ENCODE measurements at places on chromosomes 12 and 14.

GRCh38 chr14:90815822-90816662 is at the start of gene TTC7B:
Gene TTC7B, minus strand, starts transcription at chr14:90816430. Its CDS starts 135 bp downstream, at chr14:90816295.
- DNase-seq, result no peak

GRCh38 chr14:89033756-89034155 is 209.3 kb downstream of the TTC8 start:
- no peak for DNase-seq

- DNase-seq, result no peak
Measured at GRCh38 chr12:20474016-20474415, 105.7 kb downstream of the PDE3A start.

DNA sequence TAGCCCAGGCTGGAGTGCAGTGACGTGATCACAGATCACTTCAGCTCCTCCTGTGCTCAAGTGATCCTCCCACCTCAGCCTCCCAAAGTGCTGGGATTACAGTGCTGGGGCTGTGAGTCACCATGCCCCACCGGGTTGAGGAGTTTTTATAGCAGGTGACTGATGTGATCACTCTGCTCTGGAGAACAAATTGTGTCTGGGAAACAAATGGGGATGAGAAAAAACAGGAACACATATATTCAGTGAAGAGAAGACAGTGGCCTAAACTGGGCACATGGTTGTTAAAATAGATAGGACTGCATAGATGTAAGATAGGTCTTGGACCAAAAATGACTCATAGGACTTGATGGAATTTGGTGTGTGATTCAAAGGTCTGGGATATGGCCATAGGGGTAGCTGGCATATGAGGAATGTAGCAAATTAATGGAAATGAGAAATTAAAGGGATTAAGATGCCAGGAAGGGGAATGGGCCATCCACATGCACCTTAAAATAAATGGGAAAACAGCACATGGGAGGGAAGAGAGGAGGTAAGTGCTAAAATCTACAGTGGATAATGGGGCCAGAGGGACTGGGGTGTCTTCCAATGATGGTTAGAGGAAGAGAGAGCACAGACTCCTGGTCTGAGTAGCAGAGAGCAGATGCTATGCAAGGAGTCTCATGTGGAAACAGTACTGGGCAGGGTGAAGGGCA is 11.2 kb downstream of the BCAT1 start:
- no peak for DNase-seq

DNA sequence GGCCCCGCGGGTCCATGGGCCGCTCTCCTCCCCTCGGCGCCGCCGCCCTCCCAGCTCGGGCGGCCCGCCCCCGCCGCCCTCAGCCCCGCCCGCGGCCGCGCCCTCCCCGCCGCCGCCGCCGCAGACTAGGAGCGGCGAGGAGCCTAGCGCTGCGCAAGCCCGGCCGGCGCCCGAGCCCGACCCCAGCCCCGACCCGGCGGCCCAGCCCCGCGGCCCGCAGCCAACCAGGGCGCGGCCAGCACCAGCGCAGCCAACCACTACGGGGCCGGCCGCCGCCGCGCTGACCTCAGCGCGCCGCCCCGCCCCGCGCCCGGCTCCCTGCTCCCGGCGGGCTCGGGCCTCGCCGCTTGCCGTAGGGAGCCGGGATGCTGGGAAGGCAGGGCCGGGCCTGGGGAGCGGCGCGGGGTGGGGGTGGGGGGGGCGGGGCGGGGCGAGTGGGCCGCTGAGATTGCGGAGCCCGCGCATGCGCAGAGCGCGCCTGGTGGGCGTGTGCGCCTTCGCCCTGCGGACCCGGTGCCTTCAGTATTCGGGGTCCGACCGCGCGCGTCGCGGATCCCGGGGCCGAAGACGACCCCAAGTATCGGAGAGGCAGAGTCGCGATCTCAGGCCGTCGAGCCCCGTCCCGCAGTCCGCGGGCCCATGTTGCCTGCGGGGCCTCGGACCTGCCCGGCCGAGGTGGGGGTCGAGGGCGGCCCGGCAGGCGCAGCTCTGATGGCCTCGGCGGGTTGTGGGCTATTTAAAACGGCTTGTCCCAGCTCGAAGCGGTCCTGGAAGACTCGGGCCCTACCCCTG is at the start of gene CDC42BPB:
Gene CDC42BPB, minus strand, starts transcription at position 178 of the 792 bp plus-strand sequence. CDS start 376 bp downstream, outside the sequence.
- DNase-seq, result peak; percentile 96

- no peak for DNase-seq
Measured at GRCh38 chr12:116919247-116919661, 8.5 kb downstream of the FBXW8 start.

DNA sequence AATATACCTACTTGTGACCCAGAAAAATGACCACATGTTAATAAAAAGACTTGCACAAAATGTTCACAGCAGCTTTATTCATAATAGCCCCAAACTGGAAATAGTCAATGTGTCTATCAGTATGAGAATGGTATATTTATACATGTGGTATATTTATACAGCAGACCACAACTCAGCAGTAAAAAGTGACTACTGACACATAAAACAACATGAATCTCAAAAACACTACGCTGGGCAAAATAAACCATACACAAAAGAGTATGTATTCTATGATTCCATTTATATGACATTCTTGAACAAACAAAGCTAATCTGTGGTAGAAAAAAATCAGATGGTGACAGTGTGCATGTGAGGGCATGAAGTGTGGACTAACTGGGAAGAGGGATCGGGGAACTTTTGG is 35.1 kb downstream of the ARF6 start:
- DNase-seq, result no peak

- no peak for DNase-seq
Measured at GRCh38 chr12:50185301-50185895, 18.2 kb upstream of the CERS5 start.

DNA sequence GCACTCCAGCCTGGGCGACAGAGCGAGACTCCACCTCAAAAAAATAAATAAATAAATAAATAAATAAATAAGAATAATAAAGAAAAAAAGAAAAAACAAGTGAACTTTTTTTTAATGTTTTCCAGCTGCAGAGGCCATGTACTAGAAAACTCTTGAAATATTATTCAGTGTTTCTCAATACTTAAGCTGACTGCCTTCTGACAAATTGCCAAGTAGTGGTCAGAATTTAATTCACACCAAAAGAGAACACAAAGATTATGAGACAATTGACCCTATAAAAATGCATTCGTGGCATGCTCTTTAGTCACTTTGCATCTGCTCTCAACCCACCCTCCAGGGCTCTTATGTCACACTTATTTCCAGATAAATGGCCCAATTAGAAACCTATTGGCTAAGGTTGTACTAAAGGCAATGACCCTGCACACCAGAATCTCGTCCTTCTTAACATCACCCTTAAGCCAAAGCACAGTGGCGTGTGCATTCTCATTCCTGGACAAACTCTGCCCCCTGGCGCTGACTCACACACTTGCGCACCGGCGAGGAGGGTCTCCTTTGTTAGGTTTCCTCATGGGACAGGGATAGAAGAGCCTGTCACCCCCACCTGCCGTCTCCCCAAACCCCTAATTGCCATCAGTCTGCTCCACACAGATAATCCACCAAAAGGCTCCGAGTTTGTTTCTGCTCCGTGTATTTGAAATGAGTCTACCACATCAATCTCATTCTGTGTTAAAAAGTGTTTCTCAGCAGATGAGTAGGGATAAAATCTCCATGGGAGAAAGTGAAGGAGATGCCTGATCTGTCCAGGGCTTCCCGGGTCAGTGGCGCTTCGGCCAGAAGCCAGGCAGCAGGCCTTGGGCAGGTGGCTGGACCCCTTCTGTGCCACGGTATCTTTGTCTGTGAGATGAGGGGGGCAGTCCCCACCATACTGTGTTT is 73.1 kb upstream of the CEP83 start:
- DNase-seq, result peak; percentile 44

GRCh38 chr12:94813314-94813713 is 163.0 kb upstream of the TMCC3 start:
- no peak for DNase-seq

GRCh38 chr12:115096588-115097397 is 412.8 kb upstream of the TBX3 start:
- DNase-seq, result no peak

DNA sequence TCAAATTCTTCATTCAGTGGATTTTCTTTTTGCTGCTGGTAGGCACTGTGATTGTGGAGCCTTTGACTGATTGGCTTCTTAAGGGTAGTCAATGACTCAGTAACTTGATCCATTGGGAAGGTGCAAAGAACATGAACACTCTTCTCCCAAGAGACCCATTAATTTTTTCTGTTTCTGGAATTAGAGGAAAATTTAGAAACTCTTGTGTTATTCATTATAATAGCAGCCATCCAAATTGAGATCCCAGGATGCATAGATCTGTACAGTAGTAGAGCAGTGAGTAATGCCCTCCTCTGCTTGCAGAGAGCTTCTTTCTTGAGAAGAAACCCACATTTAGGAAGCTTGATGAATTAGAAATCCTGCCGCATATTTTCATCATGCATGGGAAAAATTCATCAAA is 63.9 kb downstream of the MYRFL start:
- DNase-seq, result no peak

DNA sequence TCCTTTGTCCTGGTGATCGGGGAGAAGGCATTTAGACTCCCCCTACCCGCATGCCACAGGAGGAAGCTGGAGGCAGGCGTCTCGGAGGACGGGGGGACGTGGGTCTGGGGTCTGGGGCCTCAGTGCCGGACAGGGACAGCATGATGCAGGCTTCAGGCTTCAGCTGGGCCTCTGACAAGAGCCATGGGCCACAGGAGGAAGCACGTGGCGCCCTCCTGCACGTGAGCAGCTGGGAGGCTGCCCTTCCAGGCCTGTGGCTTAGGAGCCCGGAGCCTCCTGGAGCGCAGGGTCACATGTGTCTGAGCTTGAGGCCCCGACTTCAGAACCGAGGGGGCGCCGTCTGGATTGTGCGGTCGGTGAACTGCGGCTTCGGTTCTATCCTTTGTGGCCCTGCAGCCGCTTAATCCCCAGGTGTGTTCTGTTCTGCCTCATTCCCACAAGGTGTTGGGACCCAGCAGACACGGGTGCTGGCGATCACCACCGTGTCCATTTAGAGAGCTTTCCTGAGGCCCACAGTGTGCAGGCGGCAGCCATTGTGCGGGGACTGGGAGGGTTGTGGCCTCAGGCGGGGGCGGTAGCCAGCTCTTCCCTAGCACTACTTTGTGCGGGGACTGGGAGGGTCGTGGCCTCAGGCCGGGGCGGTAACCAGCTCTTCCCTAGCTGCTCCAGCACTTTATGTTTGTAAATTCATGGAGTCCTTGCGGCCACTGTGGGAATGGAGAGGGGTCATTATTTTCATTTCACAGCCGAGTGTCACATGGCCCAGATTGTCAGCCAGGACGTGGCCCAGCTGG is 150.2 kb downstream of the ADGRD1 start:
- DNase-seq, result no peak

DNA sequence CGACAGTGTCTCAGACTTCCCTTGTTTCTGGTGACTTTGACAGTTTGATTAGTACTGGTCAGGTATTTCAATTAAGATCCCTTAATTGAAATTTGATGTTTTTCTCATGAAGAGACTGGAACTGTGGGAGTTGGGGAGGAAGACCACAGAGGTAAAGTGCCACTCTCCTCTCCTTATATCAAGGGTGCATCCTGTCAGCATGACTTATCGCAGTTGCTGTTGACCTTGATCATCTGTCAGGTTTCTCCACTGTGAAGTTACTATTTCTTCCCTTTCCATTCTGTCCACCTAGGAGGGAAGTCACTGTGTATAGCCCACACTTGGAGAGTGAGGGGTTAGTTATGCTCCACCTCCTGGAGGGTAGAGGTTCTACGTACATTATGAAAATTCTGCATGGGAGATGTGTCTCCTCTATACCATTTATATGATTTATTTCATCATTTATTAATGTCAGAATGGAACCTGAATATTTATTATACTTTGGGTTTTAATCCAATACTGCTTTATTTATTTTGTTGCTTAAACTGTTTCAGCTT is 40.3 kb upstream of the SMOC1 start:
- DNase-seq, result no peak

- no peak for DNase-seq
Measured at GRCh38 chr12:114344831-114345230, 61.1 kb downstream of the TBX5 start.

DNA sequence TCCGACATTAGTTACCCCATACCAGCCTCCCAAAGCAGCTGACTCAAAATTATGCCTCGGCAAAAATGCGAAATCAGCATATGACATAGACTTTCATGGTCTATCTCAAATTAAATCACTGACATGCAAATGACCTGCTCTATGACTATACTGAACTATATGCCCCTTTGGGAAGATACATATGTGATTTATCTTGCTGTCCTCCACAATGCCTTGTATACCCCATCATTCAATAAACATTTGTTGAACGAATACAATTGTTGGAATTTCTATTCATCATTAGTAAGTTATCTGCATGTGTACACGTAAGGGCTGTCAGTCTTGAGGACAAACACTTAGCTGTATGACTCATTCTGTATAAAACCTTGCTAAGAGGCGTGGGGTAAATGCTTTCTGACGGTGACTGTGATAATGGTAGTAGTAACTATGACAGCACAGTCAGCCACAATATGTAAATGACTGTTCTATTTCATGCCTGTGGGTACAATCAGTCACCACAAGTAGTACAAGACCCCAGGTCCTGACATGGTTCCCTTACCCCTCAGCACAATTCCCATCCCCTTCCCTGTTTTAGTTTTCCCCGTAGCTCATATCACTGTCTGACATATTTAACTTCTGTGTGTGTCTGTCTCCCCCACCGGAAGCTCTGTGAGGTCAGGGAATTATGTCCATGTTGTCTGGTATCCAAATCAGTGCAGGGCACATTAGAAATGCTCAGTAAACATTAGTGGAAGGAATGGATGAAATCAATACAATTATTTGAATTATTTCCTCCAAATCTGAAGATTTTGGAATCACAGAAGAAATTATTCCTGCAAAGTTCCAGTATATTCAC is 42.8 kb downstream of the STXBP6 start:
- DNase-seq, result no peak

- DNase-seq, result no peak
Measured at GRCh38 chr14:64201296-64201695, 92.9 kb downstream of the ESR2 start.

- no peak for DNase-seq
Measured at GRCh38 chr14:56118611-56119181, 485 bp downstream of the PELI2 start.

DNA sequence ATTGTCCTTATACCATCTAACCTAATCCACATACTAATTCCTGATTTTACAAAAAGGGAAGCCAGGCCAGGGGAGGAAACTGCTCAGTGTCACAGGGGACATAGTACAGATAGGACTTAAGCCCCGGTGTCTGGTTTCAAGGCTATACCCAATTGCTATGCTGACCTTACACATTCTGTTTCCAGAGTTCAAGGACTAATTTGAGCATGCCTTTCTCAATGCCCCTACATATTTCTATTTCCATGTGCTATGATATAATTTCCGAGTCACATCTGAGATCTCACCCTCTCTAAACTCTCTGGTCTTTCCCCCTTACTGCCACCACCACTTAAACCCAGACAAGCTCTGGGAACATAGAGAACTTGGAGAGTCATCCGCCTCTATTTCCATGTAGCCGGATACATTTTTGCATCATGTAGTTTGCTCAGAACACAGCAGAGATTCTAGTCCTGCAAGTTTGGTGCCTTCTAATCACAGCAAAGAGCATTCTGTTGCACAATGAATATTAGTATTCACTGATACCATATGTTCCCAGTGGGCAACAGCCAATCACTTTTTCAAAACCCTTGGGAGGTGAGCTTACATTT is 34.2 kb downstream of the PPM1H start:
- DNase-seq, result no peak

- no peak for DNase-seq
Measured at GRCh38 chr14:65225299-65226159, 123.2 kb upstream of the MAX start.
